Endothelial cell of umbilical vein (primary cell): ENCODE measurements at places on chromosomes 7 and 10. TPM values are rescaled to one million over a fixed set of nuclear protein-coding genes. Genes with fewer than 3 reads are reported as not detected.

DNA sequence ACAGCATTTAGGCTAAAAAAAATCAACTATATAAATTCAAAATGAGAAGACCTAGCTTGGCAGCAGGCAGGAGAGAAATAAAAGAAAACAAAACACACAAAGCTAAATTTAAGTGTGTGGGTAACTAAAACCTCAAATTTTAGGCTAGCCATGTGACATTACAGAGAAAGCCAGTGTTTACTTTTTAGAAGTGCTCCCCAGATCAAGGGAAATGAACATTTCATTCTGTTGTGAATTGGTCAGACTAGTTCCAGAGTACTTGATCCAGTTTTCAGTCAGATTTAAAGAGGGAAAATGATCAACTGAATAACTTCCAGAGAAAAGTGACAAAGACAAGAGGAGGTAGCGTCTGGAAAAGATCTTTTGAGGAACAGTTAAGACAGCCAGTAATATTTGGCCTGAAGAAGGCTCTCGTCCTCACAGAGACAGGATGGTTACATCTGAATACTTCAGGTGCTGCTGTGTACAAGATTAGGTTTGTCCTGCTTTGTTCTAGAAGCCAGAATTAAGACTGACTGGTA lies 563.4 kb downstream of the KCNMA1 start:
- DNase-seq = no peak
- H3K36me3 ChIP-seq = no peaks in the 10 kb centered on the region
- no peak overlapping the region for H3K27ac ChIP-seq
- H3K27me3 ChIP-seq = no peaks in the 10 kb centered on the region

Gene ANKRD30A
- total RNA-seq = not detected in 2 replicates

Gene ACTR3C
- total RNA-seq = 0.69 TPM in 1 of 2 replicates, not detected in the other

GRCh38 chr10:32112055-32112454 lies 55.8 kb upstream of the KIF5B start:
- peaks cover 3% of the 10 kb centered on the region for H3K27me3 ChIP-seq
- peak; percentile 59 for DNase-seq
- H3K4me1 ChIP-seq = peaks cover 9% of the 10 kb centered on the region

GRCh38 chr7:131654249-131654558 lies 97.8 kb upstream of the PODXL start:
- no peak overlapping the region for H3K4me3 ChIP-seq
- H3K36me3 ChIP-seq = no peaks in the 10 kb centered on the region
- H3K4me1 ChIP-seq = peaks cover 20% of the 10 kb centered on the region
- H3K27me3 ChIP-seq = no peaks in the 10 kb centered on the region
- DNase-seq = no peak

GRCh38 chr10:110764378-110764777 lies 107.3 kb upstream of the PDCD4 start:
- H3K27ac ChIP-seq = no peak overlapping the region
- H3K36me3 ChIP-seq = no peaks in the 10 kb centered on the region
- H3K4me3 ChIP-seq = no peak overlapping the region

Gene SPDYE5
- total RNA-seq = 0.16 TPM in 1 of 2 replicates, not detected in the other

Gene MLLT10
- total RNA-seq = 54.0 and 54.6 TPM in 2 replicates

- H3K27me3 ChIP-seq = no peaks in the 10 kb centered on the region
- no peak for DNase-seq
- no peaks in the 10 kb centered on the region for H3K36me3 ChIP-seq
- H3K27ac ChIP-seq = no peak overlapping the region
- no peaks in the 10 kb centered on the region for H3K4me1 ChIP-seq
These were observed 781.0 kb upstream of the LRRN3 start for GRCh38 chr7:110309941-110310340.

Gene LHPP
- 4.2 and 5.8 TPM in 2 replicates for total RNA-seq
